ENCODE measurements at places on chromosomes 7 and 10. TPM values are rescaled to one million over a fixed set of nuclear protein-coding genes. Genes with fewer than 3 reads are reported as not detected.

LBX1 gene
- total RNA-seq, result not detected

LYZL1 gene
- not detected for total RNA-seq

C10orf62 gene
- total RNA-seq, result not detected

MKX gene
- 20.5 TPM for total RNA-seq

OR2A7 gene
- total RNA-seq, result 1.1 TPM

PAX4 gene
- total RNA-seq, result not detected

AOAH gene
- total RNA-seq, result not detected

FAM20C gene
- 143 TPM for total RNA-seq

ITIH5 gene
- total RNA-seq, result 0.39 TPM

IQUB gene
- total RNA-seq, result 0.26 TPM

RSPH10B2 gene
- 0.81 TPM for total RNA-seq

SDK1 gene
- 5.4 TPM for total RNA-seq
